Stimulated activated CD4-positive, alpha-beta T cell treated with anti-CD3 and anti-CD28 coated beads, Interleukin-1b, Interleukin-23, amount 100 ng/mL, for 48 hours (primary cell): ENCODE measurements at places on chromosomes 7 and 10.

DNA sequence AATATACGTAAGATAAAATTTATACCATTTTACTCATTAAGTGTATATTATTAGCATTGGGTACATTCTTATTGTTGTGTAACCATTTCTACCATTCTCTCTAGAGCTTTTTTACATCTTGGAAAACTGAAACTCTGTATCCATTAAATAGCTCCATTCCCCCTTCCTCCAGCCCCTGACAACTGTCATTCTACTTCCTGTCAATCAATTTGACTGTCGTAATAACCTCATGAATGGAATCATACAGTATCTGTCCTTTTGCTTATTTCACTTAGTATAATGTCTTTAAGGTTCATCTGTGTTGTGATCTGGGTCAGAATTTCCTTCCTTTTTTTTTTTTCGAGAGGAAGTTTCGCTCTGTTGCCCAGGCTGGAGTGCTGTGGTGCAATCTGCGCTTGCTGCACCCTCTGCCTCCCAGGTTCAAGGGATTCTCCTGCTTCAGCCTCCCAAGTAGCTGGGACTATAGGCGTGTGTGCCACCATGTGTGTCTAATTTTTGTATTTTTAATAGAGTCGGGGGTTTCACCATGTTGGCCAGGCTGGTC, 15.6 kb downstream of the ZRANB1 start:
- DNase-seq: no peak

- no peak for DNase-seq
Measured at GRCh38 chr10:47244560-47245500, 55.2 kb upstream of the GDF10 start.

GRCh38 chr10:128896963-128897362, 570.1 kb upstream of the MGMT start:
- no peak for DNase-seq

DNA sequence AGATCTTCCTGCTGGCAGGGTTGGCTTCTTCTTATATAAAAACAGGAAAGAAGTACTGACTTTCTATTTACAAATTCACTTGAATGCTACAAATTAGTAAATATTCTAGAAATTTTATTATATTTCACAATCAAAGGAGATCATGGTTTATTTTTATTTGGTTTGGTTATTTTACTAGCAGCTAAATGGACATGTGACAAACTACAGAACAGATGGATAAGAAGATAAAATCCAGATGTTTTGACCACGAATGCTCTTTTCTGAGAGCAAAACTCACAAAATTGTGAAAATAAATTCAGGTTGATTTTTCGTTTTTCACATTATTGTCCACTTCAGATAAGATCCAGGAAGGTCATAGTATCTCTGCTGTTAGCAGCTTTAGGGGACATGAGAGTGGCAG, 55.4 kb downstream of the CACNA2D1 start:
- DNase-seq: no peak

- no peak for DNase-seq
Measured at GRCh38 chr10:86062198-86062550, 304.4 kb downstream of the GRID1 start.
